ENCODE measurements at places on chromosomes 12 and 14.

GRCh38 chr12:68240975-68241374 is 12.4 kb downstream of the IL22 start:
- DNase-seq: peak; percentile 21

GRCh38 chr14:90299408-90299807 is 32.3 kb downstream of the NRDE2 start:
- no peak for DNase-seq

GRCh38 chr14:104794099-104794498 is 1.4 kb downstream of the AKT1 start:
- DNase-seq: peak; percentile 63

DNA sequence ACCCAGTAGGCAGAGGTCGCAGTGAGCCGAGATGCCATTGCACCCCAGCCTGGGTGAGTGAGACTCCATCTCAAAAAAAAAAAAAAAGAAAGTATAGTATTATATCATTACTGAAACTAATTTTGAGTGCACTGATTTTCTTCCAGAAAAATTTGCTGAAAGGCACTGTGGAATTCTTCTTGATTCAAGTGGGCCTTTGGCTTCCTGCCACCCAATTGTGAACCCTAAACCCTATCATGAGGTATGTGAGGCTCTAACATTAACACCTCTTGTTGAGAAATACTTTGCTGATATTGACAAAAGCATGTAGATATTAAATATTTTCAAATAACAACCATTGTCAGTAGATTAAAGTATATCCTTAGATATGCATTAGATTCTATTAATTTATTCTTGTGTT is 211.2 kb downstream of the LRRK2 start:
- DNase-seq: no peak

DNA sequence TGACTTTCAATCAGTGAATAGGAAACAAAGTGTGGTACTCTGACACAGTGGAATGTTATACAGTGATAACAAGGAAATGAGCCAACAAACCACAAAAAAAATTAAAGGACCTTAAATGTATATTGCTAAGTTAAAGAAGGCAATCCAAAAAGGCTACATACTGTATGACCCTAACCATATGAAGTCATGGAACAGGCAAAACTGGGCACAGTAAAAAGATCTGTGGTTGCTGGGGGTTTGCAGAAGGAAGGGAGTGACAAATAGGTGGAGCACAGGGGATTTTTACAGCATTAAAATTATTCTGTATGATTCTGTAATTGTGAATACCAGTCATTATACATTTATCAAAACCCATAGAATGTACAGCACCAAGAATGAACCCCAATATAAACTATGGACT is 112.6 kb downstream of the KCNC2 start:
- DNase-seq: no peak

GRCh38 chr12:114681116-114681871 is 2.7 kb downstream of the TBX3 start:
- DNase-seq: no peak

DNA sequence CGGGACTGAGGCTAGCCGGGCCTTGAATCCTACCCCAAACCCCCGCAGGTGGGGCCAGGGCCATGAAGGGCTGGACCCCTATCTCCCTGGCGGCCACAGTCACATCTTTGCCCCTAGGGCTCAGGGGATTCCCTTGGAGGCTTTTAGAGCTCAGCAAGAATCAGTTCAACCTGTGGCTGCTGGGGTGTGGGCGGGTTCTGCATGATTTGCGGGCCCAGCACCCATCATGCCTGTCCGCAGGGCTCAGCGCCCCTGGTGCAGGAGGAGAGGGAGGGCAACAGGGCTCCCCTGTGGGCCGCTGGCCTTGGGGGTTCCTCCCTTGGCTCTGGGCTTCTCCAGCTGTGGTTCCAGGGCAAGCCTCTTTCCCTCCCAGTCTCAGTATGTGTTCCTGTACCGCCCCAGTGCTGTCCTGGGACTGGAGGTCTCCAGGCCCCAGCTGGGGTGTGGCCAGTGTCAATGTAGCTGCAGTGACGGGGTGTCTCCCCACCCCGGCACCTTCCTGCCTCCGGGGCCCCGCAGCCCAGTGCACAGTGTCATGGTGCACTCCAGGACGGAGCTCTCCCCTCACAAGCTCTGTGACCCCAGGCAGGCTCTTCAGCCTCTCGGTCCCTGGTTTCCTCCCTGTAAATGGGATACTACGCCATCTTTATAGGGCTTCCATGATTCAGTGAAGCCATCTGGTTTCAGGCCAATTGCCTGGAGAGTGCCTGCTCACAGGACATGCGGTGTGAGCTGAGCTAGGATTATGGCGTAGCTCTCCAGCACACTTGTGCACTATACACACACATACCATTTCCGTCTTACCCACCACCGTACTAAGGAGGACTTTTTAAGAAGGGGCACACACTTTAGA is 9.9 kb upstream of the LBHD2 start:
- DNase-seq: no peak

DNA sequence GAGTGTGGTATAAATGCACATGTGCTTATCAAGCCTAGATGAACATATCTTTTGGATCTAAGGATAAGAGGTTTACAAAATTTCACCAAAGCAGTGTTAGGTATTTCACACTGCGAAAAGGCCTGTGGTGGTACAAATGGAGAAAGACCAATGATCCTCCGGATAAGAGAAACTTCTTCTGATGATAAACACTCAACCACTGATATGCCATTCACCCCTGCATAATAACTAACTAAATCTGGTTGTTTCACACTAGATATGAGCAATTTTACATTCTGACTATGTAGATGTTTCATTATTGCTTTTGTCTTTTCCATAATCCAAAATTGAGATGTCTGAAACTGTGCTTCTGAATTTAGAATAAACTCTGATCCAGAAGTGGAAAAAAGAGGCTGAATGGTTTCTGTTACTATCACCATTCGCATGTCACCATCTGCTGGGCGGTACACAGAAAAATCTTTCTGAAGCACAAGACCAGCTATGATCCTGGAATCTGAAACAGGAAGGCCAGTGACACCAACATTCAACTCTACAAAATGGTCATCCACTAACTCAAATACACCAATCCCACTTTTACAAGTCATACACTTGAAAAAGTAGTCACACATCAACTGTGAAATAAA is 1.3 kb downstream of the BBS10 start:
- DNase-seq: peak; percentile 3

- DNase-seq: peak; percentile 91
Observed at GRCh38 chr12:121776190-121777098, 17.0 kb downstream of the RHOF start.

All from stimulated activated CD8-positive, alpha-beta memory T cell treated with anti-CD3 and anti-CD28 coated beads, Interleukin-2, amount 100 ng/mL, for 48 hours (primary cell).